ENCODE measurements at places on chromosomes 5 and 9.

DNA sequence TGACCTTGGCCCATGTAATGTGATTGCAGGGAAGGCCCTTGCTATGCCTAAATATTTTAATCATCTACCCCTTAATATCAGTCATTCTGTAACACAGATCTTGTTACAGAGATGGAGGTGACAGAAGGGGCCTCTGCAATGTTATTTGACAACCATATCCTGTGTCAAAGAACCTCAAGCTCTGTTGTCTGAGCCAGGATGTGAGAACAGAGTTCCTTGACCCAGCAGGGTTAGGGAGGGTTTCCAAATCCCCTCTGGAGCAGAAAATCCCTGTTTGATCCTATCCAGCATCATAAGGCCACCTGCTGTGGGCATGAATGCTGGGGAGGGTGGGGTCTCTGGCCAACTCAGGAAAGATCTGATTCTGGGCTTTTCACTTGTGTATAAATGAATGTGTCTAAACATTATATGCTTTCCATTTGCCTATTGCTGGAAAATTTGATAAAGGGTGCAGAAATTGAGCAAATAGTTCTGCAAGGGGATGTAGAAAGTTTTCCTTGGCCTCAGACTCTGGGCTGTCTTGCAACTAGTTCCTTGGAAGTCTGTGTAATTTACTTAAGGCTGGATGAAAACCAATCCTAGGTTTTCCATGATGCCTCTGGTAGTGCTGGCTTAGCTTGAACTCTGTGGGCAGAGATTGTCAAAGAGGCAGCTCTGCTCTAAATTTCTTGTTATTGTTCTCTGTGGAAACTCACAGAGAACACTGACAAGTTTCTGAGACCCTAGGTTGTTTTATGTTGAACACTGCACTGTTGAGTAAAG is 71.0 kb downstream of the PGM5 start:
- no peak for DNase-seq

GRCh38 chr5:53333160-53333559 is 147.3 kb upstream of the FST start:
- DNase-seq = no peak

GRCh38 chr5:166637295-166637694 is 1654.2 kb upstream of the WWC1 start:
- DNase-seq = no peak

GRCh38 chr5:126435261-126435660 is 12.1 kb downstream of the GRAMD2B start:
- no peak for DNase-seq

- peak; percentile 5 for DNase-seq
Measured at GRCh38 chr9:22813529-22813928, 366.9 kb downstream of the DMRTA1 start.

- DNase-seq = no peak
Measured at GRCh38 chr5:6525910-6526309, 77.3 kb downstream of the UBE2QL1 start.

DNA sequence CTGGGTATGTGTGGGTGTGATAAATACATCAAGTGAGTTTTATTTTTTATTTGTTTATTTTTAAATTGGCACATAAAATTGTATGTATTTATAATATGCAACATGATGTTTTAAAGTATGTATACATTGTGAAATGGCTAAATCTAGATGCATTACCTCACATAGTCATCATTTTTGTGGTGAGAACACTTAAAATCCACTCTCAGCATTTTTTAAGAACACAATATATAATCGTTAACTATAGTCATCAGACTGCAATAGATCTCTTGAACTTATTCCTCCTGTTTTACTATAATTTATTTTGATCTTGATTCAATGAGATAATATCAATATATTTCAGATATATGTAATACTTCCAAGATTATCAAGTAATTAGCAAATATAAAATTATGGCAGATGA is 93.9 kb upstream of the ALDH1A1 start:
- no peak for DNase-seq

DNA sequence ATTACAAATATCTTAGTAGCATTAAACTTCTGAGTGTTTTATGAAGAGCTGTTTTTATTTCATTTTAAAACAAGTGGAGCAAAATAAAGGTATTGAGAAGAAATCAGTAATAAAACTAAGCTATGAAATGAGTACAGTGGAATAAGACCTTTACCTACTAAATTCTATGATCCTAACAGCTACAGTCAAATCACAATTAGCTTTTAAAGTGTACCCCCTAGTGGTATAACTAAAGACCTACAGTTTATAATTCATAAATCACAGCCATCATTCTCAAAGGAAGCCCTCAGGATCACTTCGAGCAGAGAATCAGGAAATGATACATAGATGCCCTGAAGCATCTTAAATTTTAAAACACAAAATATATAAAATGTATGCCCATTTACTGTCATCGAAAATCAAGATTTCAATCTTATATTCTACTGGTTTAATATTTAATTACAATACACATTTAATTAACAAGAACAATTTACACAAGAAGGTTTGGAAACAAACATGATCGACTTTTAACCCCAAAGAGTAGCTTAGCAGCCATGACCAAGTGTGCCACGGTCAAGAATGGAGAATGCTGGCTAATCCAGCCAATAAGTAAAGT is 12.3 kb downstream of the CCNH start:
- no peak for DNase-seq

DNA sequence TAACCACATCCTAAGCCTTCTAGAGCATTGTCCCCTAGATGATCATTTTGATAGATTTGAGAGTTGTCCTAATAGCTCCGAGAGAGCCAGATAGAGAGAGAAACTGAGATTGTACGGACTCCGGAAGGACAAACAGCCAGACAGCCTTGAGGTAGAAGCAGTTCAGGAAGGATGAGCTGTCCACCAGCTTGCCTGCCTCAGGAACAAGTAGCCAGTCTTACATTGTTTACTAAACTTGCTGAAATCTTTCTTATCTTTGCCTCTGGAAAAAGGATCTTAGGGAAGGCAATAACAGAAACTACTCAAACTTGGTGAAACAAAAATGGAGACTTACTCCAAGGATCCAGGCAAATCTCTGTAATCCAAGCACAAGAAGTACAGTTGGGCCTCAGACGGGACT is 39.0 kb upstream of the SAP30L start:
- no peak for DNase-seq

DNA sequence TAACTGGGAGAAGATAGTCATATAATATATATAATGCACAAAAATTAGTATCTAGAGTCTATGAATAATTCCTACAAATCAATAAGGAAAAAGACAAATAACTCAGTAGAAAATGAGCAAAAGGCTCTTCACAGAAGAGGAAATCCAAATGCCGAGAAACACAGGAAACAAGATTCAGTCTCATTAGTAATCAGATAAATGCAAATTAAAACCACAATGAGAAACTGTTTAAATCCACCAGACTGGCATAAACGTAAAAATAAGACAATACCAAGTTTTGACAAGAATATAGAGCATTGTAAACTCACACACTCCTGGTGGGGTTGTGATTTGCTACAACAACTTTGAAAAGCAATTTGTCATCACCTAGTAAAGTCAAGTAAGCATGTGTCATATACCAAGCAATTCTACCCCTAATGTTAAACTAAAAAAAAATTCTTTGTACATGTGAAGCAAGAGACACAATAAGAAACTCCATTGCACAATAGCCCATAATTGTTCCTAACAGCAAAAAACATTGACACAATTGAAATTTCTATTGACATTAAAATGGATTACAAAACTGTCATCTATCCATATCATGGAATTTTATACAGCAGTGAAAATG is 21.0 kb upstream of the UBLCP1 start:
- no peak for DNase-seq

DNA sequence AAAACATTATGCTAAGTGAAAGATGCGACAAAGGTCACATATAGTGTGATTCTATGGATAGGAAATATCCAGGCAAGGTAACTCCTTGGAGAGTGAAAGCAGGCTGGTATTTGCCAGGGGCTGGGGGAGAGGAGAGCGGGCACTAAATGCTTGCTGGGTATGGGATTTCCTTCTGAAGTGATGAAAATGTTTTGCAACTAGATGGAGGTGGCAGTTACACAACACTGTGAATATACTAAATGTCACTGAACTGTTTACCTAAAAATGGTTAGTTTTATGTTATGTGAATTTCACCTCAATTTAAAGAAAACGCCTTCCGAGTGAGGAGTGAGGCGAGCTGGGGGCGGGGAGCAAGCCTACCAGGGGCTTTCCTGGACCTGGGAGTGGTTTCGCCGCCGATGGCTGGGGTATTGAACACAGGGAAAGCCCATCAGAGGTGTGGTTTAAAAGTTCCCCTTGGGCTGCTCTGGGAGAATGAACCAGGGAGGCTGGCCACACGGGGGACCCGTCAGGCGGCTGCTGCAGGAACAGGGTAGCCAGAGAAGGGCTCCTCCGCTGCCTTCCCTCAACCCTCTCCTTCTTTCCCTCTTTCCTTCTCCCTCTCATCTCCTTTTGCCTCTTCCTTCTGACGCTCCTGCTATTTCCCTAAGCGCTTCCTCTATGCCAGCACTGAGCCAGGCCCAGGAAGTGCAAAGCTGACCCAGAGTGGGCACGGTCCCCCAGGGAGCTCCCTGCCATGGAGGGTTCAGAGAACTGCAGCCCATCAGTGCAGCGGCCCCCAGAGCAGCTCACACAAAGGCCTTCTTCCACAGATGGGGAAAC is 4.9 kb downstream of the AKNA start:
- no peak for DNase-seq

- DNase-seq = no peak
Measured at GRCh38 chr5:176180781-176181180, 57.4 kb upstream of the SIMC1 start.

DNA sequence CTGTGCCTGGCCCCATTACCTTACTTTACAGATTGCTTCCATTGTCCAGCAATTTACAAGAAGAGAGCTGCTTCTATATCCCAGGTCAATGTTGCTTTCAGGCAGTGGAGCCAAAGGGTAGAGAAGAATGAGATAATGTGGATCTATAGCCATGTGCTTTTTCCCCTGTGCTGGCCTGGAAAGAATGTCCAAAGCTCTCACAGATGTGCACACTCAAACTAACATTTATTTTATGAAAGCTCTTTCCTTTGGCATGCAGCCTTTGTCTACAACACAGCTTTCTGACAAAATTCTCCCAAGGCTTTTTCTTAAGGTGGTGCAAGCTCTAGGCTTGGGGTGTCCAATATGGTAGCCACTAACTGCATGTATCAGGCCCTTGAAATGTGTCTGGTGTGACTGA is 217.3 kb downstream of the LRRC70 start:
- no peak for DNase-seq

DNA sequence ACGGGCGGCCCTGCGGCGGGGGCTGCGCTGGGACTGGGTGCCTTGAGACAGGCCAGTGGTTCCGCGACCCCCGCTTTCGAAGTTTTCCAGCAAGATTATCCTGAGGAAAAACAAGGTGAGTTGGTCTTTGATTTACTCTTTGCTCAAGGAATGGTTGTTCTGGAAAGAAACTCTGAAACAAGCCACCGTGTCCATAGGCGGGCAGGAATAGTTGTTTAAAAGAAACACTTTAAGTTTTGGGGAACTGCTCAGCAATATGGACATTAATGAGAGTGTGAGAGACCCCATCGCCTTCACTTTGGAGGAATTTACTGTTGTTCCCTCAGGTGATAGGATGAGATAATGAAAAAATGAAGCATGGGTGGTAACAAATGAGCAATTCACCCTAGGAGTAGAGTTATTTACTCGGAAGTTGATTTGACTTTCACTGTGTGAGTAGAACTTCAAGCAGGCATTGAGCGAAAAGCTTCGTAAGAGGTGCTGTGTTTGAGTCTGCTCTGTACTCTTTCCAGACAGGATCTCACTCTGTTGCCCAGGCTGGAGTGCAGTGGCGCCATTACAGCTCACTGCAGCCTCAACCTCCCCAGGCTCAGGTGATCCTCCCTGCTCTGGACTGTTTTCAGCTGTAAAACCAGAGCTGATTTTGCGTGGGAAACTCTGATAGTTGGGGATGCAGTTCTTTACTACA is 1.1 kb downstream of the DMRTA1 start:
- DNase-seq = no peak

DNA sequence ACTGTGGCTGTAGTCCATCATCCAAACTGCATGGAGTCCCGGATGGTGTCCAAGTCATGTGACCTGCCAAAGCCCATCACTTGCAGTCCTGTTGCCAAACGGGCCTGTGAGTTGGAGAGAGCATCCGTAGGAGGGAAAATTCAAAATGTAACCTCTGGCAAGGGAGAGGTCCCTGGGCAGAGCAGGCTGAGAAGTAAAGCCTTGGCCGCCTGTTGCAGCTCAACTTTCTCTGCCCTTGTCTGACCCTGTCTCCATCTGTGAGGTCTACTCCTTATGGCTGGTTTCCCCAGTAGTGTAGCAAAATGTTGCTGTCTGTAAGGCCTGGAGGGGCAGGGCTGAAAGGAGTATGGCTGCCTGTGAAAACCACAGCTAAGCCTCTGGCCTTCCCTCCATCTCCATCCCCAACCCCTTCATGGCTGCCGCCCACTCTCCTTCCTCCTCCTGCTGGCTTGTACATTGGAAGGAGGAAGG is 163.5 kb downstream of the SEMA6A start:
- no peak for DNase-seq

GRCh38 chr9:6777213-6777902 is 19.6 kb downstream of the KDM4C start:
- no peak for DNase-seq

GRCh38 chr5:110055302-110055701 is 365.6 kb downstream of the MAN2A1 start:
- no peak for DNase-seq

DNA sequence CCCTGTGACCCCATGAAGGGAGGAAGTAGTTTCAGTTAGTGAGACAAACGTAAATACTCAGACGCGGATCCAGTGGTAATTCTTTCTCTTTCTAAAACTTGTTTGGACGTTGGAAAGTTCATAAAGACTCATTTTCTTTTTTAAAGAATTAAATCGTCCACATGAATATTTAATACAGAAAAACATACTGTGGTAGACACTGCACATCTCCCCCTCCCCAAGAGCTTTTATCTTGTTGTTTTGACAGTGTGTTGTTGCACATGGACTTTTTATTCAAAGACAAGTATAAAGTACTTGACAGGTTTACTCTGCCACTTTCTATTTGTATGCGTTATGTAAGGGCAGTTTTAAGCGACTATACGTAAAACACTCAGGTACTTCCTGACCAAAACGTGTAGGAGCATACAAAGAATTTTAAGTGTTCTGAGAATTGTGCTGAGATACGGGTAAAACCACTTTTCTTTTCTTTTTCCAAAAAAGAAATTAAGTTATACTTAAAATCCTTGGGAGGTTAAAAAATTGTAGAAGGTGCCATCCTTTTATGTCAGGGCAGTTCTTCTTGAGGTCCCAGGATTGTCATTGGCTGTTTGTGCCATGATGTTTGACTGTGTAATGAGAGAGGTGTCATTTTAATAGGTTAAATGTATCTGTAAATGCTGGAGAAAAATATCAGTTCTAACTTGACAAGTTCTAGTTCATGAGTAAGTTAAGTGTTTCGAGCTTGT is 1.3 kb downstream of the NIPBL start:
- DNase-seq = no peak

- DNase-seq = no peak
Measured at GRCh38 chr5:133926489-133927299, 41.7 kb downstream of the C5orf15 start.

- DNase-seq = no peak
Measured at GRCh38 chr9:105963343-105964099, 269.2 kb downstream of the TMEM38B start.

GRCh38 chr5:88772831-88773230 is 110.2 kb downstream of the MEF2C start:
- DNase-seq = no peak
